ENCODE measurements at places on chromosomes 12 and 14. TPM values are rescaled to one million over a fixed set of nuclear protein-coding genes. Genes with fewer than 3 reads are reported as not detected.

DNA sequence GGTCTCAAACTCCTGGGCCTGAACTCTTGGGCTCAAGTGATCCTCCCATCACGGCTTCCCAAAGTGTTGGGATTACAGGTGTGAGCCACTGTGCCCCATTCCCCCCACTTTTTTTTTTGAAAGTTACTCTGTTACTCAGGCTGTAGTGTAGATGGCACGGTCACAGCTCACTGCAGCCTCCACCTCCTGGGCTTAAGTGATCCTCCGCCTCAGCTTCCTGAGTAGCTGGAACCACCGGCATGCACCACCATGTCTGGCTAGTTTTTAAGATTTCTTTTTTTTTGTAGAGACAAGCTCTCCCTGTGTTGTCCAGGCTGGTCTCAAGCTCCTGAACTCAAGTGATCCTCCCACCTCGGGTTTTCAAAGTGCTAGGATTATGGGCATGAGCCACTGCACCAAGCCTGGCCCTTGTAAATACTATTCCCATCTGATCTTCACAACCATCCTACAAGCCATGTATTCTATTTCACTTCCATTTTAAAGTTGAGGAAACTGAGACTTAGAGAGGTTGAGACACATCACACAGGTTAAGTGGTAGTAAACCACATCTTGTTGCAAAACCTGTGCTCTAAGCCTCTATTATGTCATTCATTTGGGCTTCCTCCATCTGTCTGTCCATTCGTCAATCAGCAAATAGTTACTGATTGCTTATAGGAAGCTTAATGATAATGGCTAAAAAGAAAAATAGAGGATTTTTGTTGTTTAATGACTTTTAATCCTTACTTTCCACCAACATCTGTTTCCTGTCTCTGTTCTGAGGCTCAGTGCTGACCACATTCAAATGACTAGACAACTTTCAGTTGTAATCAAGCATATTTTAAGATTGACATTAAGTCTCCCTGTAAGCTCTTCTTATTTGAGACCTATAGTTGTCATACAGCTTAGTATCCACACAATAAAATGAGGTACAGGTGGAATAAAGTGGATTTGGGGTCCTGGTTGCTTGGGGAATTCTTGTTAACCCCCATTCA lies 9.2 kb downstream of the ASCL4 start:
- no peak for DNase-seq

Gene CLEC4E
- not detected for total RNA-seq

- no peak for DNase-seq
Observed at GRCh38 chr12:6653342-6653741, 6.1 kb upstream of the ACRBP start.

Gene PMEL
- 3.8 TPM for total RNA-seq

Gene SRRM4
- total RNA-seq = 0.27 TPM

DNA sequence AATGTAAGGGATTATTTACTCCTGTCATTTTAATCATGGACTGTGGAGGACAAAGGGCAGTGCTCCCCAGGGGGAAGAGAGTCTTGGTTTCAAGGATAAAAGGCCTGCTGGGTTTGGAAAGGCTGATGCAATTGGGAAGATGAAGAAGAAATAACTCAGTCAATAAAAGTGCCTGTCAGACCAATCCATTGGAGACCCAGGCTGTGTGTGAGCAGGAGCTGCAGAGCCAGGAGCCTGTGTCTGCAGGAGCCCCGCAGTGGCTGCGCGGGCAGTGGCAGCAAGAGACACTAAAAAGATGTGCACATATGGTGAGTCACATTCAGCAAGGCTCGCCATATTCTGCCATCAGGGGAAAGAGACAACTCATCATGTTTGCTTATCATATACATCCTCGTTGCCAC lies 90.4 kb downstream of the CRACR2A start:
- no peak for DNase-seq

Gene ACRBP
- total RNA-seq = 1.9 TPM

DNA sequence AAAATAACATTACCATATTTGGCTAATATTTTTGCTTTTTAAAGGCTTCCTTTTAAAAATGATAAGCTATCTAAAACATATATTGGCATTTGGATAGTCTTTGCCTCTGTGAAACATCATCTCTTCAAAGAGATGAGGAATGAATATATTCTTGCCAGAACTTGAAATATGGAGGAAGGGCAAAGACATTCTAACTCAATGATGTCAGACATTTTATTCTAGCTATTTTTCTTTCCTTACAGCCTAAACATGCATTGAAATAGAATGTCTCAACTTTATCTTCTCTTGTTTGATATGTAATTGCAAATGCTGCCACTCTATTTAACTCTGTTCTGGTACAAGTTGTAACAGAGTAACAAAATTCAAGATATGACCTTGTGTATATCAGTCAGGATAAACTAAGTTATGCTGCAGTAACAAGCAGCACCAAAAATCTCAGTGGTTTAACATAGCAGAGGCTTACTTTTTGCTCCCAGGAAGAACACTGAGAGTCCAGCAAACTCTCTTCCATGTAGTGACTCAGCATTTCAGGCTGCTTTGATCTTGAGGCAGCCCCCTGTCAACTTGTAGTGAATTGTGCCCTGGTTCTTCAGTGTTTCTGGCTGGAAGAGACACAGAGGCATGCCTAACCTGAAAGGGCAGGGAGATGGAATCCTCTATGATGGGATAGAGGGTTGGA lies 11.0 kb downstream of the IRAK3 start:
- no peak for DNase-seq

DNA sequence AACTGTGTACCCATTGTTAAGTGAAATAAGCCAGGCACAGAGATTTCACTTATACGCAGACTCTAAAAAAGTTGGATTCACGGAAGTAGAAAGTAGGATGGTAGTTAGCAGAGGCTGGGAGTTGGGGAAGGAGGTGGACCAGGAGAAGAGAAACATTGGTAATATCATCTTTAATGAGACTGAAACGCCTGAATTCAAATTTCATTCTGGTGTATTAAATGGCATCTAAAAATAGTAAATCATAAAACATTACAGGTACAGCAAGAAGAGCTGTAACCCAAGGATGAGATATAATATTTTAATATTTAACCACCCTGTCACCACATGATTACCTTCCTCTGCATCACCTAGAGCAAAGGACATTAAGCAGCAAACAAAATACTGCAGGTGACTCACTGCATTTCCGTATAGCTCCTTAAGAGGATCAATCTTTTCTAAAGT lies 99.4 kb downstream of the EPS8 start:
- no peak for DNase-seq

GRCh38 chr12:47797441-47797840 lies 22.3 kb downstream of the HDAC7 start:
- DNase-seq = no peak

Gene SYT1
- 0.94 TPM for total RNA-seq

- no peak for DNase-seq
Observed at GRCh38 chr12:117645473-117645872, 284.0 kb upstream of the NOS1 start.

DNA sequence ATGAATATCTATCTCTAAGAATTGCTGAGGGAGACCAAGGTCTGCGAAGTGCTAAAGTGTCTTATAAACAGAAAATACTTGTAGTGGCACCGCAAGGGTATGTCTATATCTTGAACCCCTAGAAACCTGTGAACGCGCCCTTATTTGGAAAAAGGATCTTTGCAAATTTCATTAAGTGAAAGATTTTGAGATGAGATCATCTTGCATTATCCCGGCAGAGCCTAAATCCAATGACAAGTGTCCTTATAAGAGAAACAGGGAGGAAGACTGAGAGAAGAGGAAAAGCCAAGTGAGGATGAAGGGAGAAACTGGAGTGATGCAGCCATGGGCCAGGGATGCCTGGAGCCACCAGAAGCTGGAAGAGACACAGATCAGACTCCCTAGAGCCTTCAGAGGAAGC lies 27.7 kb downstream of the RBM19 start:
- no peak for DNase-seq

DNA sequence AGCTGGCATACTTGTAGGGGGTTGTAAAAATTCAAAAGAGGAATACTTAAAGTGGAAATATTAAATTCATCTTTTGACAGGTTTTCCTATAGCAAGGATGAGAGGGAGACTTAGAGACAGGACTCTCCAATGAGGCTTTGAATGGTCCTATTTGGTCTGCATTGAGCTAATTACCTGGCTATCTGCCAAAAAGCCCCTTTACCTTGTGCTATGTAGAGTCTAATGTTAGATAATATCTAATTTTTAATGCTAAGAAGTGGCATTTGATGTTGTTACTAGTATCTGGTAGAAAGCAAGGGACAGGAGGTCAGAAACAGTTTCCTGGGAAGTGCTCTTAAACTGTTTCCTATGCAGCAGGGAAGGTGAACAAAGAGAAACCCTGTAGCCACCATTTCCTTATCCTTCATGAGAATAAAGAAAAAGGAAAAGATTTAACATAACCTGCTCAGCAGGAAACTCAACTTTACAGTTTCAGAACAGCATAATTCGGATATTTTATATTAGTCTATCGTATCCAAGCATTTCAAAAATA lies 550.0 kb downstream of the SOX5 start:
- DNase-seq = no peak

Gene FGF23
- total RNA-seq = not detected

DNA sequence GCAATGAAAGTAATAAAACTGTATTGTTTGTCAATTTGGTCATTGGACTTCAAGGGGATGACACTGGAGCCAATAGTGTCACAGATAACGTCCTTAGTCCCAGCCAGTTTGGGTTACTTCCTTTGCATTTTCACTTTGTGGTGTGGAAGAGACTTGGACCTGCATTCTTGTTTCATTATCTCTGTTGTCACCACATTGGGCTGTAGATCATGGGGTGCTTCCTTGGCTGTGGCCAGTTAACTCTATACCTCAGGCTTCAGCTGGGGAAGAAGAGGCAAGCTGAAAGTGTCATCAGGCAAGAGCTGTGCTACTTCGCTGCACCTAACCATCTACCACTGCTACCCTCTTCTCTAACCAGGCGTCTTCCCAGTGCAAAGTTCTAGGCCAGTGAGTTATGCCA lies 15.1 kb upstream of the CISTR start:
- no peak for DNase-seq
